DMS 273 treated with DMSO at 0.1 percent for 48 hours (cell line): ENCODE measurements at places on chromosomes 1 and 21.

DNA sequence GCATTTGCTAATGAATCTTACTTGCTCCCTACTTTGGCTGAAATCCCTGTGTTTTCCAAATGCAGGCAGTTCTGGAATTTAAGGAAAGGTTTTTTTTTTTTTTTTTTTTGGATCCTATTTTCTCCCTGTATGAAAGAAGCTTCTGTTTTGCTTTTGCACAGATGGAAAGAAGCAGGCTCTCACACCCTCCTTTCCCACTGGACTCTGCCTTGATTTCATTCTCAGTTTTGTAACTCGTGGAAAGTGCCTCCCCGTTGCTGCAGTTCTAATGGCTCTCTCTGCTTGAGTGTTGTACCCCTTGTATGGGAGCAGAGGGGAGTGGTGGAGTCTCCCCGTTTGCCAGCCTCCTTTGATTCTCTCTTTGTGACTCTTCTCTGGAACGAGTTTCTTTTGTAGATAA lies 291.9 kb downstream of the CAMTA1 start:
- DNase-seq, result no peak

DNA sequence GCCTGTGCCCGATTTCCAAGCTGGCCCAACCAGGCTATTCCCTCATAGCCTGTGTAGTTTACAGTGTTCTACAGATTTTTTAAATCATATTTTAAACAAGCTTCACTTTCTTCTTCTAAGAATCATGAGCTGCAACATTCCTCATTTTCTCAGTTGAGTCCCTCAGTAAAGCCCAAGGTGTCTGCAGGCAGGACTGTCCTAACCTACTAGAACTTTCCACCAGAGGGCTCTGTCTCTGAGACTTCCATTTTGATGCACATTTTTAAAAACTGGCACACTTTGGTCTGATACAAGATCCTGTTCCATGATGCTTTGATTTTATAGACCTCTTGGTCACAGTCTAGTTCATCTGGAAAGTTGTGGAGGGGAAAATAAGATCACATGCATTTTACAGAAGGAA lies 21.6 kb upstream of the SLAMF6 start:
- DNase-seq, result no peak

- DNase-seq, result no peak
Measured at GRCh38 chr1:239274242-239274830, 112.0 kb upstream of the CHRM3 start.

DNA sequence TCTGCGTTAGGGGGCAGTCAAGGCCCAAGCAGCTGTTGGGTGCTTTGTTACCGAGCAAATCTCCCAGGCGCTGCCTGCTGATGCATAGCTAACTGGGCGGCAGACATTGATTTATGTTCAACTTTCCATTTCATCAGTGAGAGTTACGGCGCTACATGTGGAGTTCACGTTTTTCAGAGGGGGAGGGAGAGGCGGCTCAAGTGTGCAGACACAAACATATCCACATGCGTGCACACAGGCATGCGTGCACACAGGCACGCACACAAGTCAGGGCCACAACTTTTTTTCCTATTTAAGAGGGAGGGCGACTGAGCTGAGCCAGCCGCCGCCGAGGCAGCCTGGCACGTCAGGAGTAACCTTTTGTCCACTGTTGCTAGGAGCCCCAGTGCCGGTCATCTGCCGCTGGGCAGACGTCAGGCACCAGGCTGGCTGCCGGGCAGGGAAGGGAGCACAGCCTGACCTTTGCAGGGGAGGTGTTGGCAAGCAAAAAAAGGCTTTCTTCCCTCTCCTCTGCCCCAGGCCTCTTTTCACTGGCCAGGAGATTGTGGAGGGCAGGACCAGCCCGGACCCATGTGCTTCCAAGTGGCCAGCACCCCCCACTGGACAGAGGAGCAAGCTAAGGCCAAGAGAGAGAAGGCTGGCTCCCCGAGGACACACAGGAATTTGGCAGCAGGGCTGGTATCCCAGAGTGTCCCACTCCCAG lies 73.3 kb downstream of the MRPL37 start:
- peak; percentile 84 for DNase-seq

DNA sequence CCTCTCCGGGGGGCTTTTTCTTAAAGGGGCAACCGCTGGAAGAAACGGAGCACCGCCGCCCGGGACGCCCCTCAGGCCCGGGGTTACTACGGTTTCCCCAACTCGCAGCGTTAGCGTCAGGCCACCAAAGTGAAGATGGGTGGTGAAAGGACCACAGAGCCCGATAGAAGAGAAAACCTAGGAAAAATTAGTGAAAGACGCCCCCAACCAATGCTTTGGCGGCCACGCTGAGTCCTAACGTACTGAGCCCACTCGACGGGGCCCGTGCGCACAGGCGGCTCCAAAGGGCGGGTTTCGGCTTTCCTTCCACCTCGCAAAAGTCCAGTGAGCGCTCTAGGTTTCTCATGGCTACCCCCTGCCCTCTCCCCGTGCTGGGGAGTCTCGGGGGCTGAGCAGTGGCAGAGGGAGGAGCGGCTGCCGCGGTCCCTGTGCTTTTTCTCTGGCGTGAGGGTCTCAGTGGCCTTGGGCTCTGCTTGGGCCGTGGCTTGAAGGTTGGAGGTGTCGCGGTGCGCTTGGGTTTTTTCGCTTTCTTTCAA lies 12.2 kb upstream of the SPEN start:
- no peak for DNase-seq

GRCh38 chr1:183636334-183636682 lies 725 bp upstream of the ARPC5 start:
- DNase-seq, result no peak

- no peak for DNase-seq
Measured at GRCh38 chr1:2975466-2976179, 45.6 kb upstream of the ACTRT2 start.

DNA sequence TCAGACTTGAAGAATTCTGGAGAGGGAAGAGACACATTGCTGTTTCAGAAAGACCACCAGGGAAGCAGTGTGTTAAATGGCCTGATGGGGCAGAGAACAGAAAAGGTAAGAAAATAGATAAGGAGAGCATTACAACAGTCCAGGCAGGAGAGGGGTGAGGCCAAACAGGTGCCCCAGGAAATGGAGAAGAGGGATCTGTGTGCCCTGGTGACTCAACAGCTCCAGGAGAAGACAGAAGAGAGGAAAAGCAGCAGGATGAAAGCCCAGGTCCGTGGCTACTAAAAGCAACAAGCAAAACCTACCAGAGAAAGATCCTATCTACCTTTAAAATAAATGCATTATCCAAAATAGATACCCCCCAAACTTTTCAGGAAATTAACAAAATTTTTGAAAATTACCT lies 9.2 kb downstream of the TP53BP2 start:
- no peak for DNase-seq

DNA sequence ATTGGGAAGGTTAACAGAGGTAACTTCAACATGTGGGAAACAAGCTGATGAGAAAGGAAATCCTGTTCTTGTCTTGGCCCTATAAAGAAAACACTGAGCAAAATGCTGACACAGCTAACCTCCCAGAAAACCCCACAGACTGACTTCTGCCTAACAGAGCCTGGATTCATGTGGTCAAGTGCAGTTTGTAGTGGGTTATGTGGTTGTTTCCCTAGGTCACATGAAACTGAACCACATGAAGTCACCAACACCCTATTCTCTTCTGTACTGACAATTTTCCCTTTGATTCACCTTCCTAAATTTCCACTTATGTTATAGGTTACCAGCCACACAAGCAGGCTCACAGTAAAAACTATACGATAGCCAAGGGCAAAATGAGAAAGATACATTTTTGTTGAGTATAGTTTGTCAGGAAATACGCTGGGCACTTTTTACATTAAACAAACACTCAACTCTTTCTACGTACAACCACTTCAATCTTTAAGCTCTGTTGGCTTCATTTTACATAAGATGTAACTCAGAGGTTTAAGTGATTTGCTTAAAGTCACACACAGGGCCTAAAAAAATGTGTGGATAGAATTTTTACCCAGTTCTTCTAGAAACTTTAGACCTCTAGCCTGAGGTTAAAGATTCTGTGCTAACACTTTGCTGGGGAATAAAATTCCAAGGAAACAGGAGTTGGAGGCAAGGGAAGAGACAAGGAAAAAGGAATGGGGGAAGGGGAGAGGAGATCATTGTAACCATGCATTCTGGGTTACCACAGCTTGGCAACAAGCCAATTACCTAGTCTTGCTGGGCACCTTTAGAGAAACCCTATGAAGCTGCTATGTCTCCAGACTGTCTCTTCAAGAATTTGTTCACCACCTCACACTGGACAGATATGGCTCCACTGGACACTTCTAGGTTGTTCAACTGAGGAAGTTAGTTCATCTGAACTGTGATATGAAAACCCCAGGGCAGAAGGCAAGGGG lies 601.6 kb upstream of the USP24 start:
- DNase-seq, result no peak

DNA sequence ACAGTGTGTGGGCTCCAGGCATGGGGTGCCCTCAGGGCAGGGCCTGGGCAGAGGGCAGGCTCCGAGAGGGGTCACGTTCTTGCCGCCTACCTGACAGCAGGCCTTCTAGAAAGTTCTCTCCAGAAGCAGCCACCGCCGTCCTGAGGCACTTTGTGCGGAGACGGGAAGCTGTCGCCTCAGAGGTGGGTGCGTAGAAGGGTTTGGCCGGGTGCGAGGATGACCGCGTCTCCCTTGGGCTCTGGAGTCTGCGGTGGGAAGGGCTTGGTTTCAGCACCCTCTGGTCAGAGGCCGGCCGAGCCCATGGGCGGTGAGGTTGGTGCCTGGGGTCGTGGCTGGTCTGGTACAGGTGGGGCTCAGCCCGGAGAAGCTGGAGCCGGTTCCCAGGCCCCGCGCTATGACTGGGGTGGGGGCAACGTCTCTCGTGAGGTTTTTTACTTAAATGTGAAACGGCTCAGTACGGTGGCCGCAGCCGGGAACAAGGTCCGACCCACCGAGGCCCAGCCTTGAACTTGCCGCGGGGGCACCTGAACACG lies 10.1 kb upstream of the TTLL10 start:
- DNase-seq, result no peak

- no peak for DNase-seq
Measured at GRCh38 chr1:9595968-9596340, 7.2 kb downstream of the TMEM201 start.

GRCh38 chr1:237709355-237709754 lies 181.4 kb downstream of the ZP4 start:
- no peak for DNase-seq

DNA sequence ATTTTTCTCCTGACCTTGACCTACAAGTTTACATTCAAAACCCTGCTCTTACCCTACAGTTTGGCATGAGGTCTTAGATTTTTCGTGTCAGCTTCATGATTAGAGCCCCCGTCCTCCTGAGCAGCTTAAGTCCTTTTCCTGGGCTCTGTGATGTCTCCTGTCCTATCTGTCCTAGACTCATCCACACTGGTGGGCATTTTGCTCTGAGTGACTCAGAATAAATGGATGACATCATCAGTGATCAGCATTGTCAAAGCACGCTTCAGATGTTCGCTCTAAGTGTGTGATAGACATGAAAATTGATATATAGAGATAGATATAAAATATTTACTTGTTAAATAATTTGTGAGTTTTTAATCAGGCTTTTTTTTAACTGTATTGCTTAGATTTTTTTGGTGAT lies 21.8 kb downstream of the RGS13 start:
- no peak for DNase-seq

- DNase-seq, result no peak
Measured at GRCh38 chr1:230867101-230867902, 1.0 kb downstream of the C1orf198 start.

DNA sequence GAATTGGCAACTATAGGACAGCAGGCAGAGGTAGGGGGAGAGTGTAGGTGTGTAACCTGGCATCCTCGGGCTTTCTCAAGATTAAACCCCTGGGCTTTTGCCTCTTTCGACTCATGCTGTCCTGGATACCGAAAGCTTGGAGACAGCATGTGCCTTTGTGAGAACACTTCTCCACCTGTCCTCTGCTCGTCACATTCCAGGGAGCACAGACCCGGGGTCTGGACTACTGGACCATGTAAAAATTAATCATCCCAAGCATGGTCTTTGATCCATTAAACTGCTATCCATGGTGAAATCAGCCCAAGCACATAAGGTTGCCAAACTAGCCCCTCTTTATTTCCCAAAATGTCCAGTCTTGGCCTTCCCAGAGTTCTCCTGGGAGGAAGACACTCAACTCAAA lies 9.0 kb upstream of the RNF186 start:
- DNase-seq, result no peak

DNA sequence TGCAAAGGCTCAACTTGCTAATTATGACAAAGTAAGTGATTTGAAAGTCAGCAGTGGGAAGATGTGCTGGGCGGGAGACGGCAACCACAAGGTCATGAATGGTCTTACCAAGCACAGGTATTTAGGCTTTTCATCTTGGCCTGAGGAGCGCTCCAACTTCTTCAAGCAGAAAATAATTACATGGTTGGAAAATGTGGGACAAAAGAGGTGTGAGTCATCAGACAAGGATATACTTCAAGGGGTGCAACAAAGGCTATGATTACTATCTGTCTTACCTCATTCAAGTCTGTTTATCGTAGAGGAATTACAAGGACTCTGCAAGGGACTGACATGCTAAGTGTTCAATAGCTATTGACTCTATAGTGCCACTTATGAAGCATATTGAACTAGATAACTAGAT lies 2005.7 kb downstream of the MRPL39 start:
- DNase-seq, result no peak

- DNase-seq, result peak; percentile 42
Measured at GRCh38 chr1:54887665-54888071, 673 bp upstream of the DHCR24 start.

GRCh38 chr1:227092069-227092468 lies 152.0 kb downstream of the COQ8A start:
- no peak for DNase-seq
